Hematopoietic multipotent progenitor cell treated with erythropoietin and hydrocortisone succinate and interleukin-3 and kit ligand, for 8 days (in vitro differentiated cells): ENCODE measurements at places on chromosomes 6 and 20.

GRCh38 chr6:3612341-3613041, 139.0 kb downstream of the PXDC1 start:
- DNase-seq = no peak

GRCh38 chr6:118660218-118660569, 8.8 kb upstream of the CEP85L start:
- DNase-seq = peak; percentile 88

DNA sequence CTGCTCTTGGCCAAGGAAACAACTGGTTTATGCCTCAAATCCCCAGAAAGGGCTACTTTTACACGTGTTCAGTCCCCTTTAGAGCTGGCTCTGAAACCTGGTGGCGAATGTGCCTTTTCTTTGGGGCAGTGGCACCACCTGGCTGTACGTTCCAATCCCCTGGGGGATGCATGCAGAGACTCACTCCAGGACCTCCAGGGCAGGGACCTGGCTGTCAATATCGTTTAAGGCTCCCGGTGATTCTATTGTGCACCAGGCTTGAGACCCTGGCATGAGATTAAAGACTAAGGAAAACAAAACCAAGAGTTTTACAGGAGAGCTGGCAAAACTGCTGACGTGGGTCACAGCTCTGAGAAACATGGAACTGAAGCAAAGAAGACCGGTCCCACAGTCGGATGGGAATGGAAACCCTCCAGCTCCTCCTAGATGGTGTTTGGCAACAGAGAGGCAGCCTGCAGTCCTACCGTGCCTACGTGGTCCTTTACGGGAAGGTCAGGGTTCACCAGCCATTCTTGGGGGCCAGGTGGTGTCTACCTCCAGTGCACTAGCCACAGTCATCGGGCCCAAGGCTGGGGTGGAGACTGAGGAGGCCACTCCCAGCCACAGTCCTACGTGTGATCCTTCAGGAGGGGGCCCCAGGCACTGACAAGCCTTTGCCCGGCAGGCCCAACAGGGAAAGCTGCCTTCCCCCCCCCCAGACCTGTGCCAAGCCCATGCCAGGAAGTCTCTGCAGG, 203.3 kb upstream of the CST7 start:
- DNase-seq = no peak

DNA sequence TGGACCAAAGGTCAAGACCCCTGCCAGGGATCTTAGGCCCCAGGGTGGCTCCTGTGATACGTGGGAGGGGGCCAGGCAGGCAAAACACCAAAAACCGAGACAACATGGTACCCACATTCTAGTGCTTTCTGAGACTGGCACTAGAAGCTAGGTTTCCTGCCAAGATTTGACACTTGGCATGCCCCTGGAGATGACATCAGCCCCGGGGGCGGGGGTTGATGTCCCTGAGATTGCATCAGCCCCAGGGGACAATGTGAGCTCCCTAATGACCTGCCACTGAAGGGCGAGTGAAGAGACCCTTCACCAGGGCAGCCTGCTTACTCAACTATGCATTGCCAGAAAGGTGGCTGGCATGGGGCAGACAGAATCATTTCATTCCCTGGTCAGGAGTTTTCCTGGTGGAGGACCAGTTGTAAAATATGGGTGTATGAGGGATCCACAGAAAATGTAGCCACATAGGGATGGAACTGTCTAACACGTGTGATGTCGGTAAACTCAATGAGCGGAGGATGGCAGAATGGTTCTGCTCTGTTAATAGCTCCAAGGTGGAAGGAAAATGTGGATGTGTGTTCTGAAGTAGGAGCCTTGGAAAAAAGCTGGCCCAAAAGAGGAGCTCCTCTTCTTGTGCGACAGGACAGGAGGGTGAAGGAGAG, 219.7 kb downstream of the UNC5CL start:
- DNase-seq = no peak

DNA sequence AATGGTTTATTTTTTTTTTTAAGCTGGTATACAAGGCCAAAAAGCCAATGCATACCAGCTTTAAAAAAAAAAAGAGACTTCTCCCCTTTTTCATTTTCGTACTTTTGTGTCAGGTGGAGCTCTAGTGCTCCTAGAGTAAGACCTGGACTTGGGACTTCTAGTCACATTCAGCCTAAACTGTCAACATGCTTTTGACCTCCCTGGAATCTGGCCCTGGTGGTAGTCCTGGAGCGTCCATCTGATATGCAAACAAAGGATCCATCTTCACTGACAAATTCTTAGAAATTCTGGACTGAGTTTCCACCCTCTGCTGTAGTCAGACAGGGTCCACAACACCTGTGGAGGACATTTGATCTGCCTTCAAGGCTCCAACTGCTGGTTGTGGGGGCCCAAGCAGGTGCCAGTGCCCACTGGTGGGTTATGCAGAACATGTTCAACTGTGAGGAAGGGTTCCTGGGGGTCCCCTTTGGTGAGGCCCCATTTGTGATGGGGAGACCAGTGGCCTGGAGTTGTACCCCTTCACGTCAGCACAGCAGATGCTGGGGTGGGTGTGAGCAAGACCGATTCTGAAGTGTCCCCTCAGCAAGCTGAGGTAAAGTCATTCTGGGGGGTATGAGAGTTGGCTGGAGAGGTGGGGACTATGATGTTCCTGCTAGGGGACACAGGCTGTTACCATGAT, 12.6 kb upstream of the PCMTD2 start:
- no peak for DNase-seq

- DNase-seq = peak; percentile 91
These were observed 52.8 kb downstream of the MRPL14 start for GRCh38 chr6:44074439-44074812.

GRCh38 chr6:98142839-98143238, 691.5 kb upstream of the POU3F2 start:
- no peak for DNase-seq

- no peak for DNase-seq
These were observed 30.9 kb upstream of the MLN start for GRCh38 chr6:33834401-33835392.

DNA sequence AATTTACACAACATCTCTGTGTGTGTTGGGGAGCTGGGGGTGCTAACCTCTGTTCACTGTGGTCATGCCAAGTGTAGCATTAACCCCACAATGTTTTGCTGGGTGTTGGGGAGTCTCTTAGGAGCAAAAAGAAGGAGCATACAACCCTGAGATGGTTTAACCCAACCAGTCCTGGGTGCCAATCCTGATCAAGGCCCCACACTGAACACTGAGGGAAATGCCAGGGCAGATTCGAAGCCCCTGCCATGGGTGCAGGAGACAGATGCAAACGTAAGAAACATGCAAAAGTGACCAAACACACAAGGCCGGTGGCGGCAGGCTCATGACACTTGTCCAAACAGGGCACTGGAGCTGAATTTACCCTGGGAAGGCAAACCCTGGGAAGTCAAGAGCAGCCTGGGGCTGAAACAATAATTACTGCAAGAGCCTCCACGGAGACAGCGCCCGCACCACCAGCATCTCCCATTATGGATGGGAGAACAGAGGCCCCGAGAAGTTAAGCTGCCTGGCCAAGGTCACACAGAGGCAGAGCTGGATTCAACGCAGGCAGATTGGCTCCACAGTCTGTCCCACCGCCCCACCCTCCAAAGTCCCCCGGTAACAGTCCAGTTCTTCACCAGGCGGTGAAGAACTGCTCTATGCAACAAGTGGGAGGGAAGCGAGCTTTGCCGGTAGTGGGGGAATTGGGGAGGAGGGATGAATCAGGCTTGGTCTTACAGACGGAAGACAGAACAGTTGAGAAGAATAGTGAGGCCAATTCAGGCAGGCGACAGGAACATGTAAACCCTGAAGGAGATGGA, 8.5 kb downstream of the ACSS1 start:
- no peak for DNase-seq

GRCh38 chr6:16564436-16564835, 196.8 kb downstream of the ATXN1 start:
- no peak for DNase-seq

DNA sequence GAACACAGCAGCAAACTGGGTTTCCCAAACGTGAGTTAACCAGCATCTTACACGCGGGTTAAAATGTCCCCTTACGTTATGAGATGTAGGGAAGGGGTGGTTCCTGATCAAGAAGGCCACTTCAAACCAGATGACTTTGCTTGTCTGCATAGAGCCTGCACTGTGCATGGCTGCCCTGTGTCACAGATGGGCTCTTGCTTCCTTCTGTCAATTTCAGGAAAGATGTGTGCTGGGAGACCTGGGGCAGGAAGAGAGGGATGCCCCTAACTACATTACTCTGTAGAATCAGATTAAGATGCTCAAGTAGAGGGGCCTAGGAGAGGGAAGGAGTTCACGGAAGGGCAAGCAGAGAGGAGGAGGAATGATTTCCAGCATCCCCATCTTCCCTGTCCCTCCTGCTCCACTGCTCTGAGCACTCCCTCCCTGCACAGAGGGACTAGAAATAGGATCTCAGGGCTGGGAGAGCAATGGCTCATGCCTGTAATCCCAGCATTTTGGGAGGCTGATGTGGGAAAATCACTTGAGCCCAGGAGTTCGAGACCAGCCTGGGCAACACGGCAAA, 63.5 kb upstream of the ZMYND8 start:
- DNase-seq = no peak

GRCh38 chr6:154543628-154544027, 33.1 kb upstream of the CNKSR3 start:
- DNase-seq = no peak

DNA sequence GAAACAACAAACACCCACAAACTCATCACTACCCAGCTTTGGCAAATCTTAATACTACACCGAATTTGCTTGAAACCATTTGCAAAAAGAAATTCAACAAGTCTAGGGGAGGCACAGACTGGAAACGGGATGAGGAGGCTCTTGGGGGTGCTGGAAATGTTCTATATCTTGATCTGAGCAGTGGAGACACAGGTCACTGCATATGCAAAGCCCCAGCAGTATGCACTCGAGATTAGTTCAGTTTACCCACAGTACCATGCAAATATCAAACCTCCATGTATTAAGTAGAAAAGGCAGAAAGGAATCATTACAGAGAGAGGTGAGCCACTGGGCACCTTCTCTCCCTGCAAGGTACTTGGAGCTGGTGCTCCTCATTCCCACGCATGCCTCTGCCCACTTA, 75.9 kb downstream of the PREX1 start:
- no peak for DNase-seq

DNA sequence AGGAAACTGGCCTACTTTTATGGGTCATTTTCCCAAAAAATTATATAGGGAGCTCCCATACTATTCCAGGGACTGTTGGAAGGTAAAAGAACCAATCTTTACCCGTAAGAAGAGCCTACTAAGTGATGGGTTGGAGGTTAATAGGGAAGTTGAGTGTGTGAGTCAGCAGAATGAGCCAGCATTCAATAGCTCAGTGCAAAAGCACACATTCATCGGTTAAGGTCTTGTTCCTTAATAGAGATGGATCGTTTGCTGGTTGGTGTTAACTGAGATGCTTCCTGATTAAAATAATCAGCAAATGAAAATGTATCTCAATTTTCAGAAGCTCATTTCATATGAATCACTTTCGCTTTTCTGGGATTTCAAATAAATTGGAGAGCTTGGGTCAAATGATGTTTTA, 115.3 kb upstream of the MRPS10 start:
- DNase-seq = no peak

GRCh38 chr6:16575655-16576054, 185.6 kb downstream of the ATXN1 start:
- DNase-seq = no peak

GRCh38 chr6:43976706-43977403, 150.4 kb downstream of the MRPL14 start:
- no peak for DNase-seq

DNA sequence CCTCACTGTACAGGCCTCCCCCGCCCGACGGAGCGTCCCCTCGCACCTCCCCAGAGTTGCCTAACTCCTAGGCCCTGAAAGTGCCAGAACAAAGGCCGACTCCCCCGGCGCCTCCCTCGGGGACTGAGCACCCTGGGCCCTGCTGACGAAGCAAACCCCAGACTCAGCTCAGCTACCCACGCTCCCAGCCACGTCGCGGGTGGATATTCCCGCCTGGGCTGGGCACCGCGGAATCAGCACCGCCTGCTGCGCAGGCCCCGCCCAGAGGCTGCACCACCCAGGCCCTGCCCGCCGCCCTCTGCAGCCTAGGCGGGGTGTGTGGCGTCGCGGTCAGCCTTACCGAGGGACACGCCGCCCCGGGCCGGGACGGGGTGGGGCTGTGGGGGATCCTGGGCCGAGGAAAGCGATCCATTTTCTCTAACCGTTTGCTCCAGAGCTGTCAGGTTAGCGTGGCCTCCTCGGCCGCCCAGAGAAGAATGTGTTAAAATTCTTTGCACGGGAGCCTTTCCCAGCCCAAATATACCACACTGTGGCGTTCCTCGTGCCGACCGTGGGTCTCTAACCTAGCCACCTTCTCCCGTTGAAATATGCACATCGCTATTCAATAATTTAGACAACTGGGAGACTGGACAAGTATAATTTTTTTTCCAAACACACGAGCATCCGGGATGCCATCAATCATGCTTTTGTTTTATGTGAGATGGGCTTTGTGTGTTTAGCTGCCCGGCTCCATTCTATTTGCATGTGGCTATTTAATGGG, 31.4 kb downstream of the TFAP2A start:
- no peak for DNase-seq

DNA sequence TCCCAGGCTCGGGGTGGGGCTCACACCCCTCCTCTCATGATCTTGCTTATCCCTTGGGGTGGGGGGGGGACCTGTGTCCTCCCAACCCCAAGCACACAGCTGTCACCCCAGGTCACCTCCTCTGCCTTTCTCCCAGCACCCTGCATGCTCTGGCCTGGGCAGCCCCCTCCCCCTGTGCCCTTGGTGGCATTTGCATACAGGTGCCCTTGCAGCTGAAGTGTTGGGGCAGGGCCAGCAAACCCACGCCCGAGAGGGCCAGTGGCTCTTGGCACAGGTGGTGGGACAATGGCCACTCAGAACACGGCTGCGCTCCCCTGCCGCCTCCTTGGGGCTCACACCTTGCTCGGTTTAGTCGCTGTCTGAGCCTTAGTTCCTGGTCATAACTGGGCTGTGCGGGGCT, 11.3 kb upstream of the MYT1 start:
- DNase-seq = no peak

DNA sequence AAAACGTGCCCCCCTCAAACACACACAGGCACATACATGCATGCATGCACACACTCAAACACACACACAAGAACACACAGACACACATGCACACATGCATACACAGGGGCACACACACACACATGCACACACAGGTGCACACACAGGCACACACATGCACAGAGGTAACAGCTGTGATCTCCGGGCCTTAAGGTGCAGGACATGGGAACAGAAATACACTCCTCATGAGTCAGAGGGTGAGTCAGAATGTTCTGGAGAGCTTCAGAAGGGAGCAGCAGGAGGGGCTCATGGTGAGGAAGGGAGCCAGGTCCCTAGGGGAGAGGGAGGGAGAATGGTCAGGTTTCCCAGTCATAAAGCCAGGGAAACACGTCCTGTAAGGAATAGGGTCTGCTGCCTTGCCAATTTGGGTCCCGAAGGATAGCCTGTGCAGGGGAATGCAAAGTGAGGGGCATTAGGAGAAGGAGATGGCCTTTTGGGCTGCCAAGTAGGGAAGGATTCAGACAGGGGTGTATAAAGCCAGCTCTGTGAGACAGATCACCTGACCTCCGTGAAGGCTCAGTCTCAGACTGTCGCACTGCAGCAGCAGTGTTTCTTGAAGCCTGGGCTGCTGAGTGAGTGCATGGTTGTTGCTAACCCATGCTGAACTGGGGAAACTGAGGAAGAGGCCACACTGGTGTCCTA, 123.9 kb downstream of the MAFB start:
- DNase-seq = no peak

- DNase-seq = no peak
These were observed 11.2 kb upstream of the MRPS18A start for GRCh38 chr6:43698584-43699349.

GRCh38 chr20:35150846-35151579, 3.9 kb upstream of the EDEM2 start:
- no peak for DNase-seq

- DNase-seq = no peak
These were observed 5.9 kb downstream of the C6orf58 start for GRCh38 chr6:127582777-127583462.

- DNase-seq = no peak
These were observed 48.0 kb downstream of the DST start for GRCh38 chr6:56594699-56595098.
